ENCODE measurements at places on chromosomes 6 and 20.

DNA sequence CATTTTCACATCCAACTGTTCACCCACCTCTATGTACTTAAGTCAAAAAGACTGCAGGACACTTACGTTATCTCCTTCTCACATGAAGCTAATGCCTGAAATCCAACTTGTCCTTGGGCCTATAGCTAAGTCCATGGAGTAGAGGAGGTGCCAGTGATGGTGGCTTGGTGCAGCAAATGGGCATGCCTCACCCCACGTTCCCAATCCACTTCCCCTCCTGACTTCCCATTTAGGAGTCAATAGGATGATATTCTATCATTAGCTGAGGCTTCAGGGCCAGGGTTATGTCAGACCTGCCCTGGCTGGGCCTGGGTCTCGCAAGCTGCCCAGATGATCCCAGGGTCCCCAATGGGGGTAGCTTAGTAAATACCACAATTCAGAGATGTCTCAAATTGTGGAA, 410.4 kb downstream of the MAFB start:
- no peak for DNase-seq

DNA sequence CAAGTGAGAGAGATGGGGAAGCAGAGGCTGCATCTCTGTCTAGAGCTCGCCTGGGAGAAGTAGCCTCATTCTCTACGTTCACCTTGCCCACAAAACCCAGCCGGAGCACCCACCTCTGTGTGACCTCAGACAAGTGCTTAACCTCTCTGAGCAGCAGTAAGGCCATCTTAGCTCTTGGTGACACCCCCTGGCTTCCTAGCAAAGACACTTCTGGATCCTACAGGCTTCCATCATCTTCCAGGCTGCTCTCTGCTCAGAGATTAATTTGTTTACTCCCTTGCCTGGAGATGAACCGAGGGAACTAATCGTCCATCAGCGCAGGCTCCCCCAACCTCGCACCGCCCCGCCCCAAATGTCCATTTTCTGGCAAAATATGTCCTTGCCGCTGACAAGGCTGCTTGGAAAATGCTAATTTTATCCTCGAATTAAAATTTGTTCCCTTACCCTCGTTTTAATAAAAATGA, 24.0 kb upstream of the CTNNBL1 start:
- DNase-seq = no peak

- no peak for DNase-seq
These were observed 803 bp downstream of the MICB start for GRCh38 chr6:31498748-31499147.

DNA sequence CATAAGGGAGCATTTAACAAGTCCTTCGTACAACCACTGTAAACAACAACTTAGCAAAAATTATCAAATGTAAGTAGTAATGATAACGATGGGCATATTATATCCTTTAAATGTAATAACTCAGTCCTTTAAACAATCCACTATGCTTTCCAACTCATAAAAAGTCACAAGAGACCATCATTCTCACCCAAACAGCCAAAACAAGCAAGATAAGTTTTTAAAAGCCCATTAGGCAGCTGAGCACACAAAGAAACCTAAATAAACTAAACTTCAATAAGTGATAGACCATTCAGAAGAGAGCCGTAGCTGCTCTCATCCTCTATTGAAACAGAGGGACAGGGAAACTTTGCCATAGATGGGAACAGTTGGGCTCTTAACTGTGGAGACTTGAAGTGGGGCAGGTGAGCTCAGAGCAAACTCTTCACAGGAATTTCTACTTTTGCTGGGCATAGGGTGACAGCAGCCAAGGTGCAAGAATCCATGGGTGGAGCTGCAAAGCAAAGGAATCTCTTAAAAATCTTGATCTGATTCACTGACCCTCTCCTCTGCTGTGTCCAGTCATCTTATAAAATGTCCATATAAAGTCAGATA, 22.5 kb downstream of the RAB22A start:
- DNase-seq = no peak

GRCh38 chr20:63394069-63394919, 33.1 kb upstream of the CHRNA4 start:
- no peak for DNase-seq

DNA sequence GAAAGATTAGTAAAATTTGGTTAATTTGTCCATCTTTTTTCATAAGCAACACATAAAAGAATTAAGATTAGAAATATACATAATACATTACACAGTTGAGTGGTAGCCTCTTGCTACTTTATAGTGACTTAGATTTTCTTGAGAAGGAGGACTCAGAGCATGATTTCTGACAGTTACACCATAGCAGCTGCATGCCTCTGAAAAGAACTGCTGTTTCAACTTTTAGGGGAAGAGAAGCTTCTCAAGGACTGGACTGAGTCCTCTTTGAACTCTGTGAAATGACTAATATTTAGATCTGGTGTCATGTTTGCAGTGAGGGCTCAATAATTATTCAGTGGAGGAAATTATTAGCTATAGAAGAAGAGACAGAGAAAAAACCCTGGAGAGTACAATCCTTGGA, 272.5 kb downstream of the BTBD9 start:
- DNase-seq = no peak

GRCh38 chr6:106244931-106245330, 80.6 kb downstream of the ATG5 start:
- no peak for DNase-seq

DNA sequence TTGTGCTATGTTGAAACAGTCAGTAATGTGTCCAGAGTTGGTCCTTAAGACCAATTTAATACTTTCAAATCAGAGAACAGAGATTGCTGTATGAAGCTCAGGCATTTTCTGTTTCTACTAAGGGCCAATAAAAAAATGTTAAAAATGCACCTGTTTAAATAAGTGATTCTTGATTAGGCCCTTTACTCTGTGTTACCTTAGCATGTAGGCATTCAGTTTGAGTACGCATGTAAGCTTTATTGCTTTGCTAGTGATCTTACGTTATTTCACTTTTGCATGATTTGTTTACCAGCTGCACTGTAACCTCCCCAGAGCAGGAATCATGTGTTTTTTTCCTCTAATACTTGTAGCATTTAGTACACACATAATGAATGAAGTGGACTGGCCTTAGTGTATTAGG, 61.0 kb downstream of the AFG1L start:
- DNase-seq = no peak

- no peak for DNase-seq
These were observed 58.9 kb downstream of the FOXO3 start for GRCh38 chr6:108619431-108620197.

- DNase-seq = peak; percentile 11
These were observed 47.2 kb downstream of the VEGFA start for GRCh38 chr6:43817192-43817591.
